ENCODE measurements at places on chromosomes 12 and 14.

- DNase-seq = no peak
Measured at GRCh38 chr12:26728205-26729050, 104.6 kb downstream of the ITPR2 start.

GRCh38 chr12:47907851-47908454, 3.2 kb upstream of the VDR start:
- no peak for DNase-seq

DNA sequence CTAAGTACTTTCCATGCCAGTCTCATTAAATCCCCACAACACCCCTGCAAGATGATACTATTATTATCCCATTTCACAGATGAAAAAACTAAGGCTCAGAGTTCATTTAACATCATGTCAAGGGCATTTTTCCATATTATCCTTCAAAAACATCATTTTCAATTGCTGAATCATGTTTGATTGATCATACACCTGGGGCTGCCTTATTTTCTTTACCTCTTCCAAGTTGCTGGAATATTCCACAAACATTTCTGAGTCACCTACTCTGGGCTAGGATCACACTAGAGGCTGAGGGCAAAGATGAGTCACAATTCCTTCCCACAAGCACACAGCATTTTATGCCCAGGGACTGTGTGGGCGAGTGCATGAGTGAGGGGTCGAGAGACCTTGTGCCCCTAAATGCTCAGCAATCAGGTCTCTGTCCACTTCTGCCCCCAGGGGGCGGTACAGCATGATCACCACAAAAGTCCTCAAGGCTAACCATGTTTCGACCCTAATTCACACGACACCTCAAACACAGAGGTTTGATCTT, 14.1 kb upstream of the TMEM119 start:
- DNase-seq = no peak

GRCh38 chr12:85060916-85061315, 24.8 kb downstream of the LRRIQ1 start:
- no peak for DNase-seq

DNA sequence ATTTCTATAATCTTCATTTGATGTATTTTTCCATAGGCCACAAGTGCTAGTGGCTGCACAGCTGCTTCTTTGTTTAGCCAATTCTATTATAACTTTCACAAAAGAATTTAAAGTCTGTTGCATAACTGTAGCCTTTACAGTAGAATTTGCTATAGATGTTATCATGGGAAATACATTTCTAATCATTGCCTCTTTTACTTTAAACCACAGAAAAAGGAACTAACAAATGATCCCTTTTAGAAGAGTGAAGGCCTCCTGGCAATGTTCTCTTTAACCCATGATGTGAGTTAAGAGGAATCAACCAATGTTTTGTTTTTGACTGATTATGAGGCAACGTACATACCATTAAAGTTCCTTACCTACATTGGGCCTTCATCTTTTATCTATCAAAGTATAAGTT, 68.8 kb downstream of the RPL10L start:
- no peak for DNase-seq

- no peak for DNase-seq
Measured at GRCh38 chr12:26528943-26529342, 304.1 kb downstream of the ITPR2 start.

GRCh38 chr12:42641221-42641885, 51.8 kb upstream of the PRICKLE1 start:
- no peak for DNase-seq

DNA sequence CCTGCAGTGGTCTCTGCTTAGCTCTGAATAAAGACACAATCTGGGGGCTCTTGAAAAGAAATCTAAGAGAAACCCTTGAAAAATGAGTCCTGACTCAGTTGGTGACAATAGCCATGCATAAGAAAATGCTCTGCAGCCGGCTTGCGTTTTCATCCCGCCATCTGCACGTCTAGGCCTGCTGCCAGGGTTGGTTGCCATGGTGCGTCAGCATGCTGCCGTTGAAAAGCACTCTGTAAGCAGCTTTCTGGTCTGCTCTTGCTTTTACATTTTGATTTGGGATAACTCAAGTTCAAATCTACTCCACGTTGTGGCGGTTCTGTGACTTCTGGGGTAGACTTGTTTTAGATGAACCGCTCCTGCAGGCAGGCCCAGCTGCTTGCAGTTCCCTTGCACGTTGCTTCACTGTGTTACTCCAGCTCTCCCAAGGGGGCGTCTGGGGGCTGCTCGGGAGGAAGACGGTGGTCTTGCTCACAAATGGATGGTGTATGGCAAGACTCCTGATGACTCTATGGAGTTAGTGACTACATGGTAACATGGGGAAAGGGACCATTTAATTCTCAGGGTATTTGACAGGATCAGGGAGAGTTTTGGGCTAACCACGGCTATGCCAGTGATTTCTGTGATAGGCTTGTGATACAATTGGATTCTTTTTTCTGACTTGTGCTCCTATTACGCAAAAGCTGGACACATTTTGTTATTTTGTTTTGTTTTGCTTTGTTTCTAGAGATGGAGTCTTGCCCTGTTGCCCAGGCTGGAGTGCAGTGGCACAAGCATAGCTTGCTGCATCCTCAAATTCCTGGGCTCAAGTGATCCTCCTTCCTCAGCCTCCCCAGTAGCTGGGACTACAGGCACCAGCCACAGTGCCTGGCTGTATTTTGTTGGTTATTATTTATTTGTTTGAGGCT, 15.8 kb downstream of the WNT5B start:
- DNase-seq = peak; percentile 68

- no peak for DNase-seq
Measured at GRCh38 chr12:89756585-89757398, 48.2 kb upstream of the ATP2B1 start.

- DNase-seq = no peak
Measured at GRCh38 chr12:19181666-19182426, 52.3 kb downstream of the PLEKHA5 start.

DNA sequence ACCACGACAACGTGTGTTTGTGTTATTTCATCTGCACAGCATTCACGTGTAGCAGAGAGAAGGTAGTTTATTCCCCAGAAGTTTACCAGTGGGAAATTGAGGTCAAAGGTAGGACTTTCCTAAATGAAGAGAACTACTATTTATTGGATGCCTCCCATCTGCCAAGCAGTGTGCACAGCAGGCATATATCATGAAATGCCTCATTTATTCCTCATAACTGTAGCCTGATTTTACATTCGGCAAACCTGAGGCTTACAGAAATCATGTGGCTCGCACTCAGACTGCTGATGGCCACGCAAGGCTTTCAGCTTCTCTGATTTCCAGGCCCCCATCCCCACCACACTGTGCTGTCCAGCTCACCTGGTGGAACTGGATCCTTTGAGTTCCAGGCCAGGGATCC, 33.5 kb downstream of the NTF3 start:
- DNase-seq = no peak

DNA sequence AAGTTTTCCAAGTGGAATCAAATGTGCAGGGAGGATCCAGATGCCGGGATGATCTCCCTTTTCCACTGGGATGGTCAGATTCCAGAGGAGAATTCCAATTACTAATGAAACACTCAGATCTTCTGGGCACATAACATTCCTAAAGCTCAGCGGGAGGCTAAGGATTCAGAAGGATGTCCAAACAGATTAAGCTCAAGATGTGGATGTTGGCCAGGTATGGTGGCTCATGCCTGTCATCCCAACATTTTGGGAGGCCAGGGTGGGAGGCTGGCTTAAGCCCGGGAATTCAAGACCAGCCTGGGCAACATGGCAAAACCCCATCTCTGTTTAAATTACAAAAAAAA, 62.0 kb upstream of the PNMA1 start:
- no peak for DNase-seq

GRCh38 chr12:78359520-78359919, 505.1 kb upstream of the SYT1 start:
- DNase-seq = no peak
